ENCODE measurements at places on chromosomes 2 and 18. TPM values are rescaled to one million over a fixed set of nuclear protein-coding genes. Genes with fewer than 3 reads are reported as not detected.

MC2R gene
- not detected for total RNA-seq

ITSN2 gene
- 92.8 TPM for total RNA-seq

PIK3C3 gene
- 51.2 TPM for total RNA-seq

SFTPB gene
- total RNA-seq = 12,584 TPM

SNTG2 gene
- total RNA-seq = 1.4 TPM

POTEI gene
- total RNA-seq = 0.24 TPM

UPP2 gene
- not detected for total RNA-seq

TMEM247 gene
- total RNA-seq = not detected

LRATD1 gene
- total RNA-seq = 8.0 TPM

REG1B gene
- not detected for total RNA-seq

MXD1 gene
- total RNA-seq = 33.8 TPM

GKN1 gene
- not detected for total RNA-seq

SKA1 gene
- 1.2 TPM for total RNA-seq

SMARCAL1 gene
- 19.0 TPM for total RNA-seq

DNA sequence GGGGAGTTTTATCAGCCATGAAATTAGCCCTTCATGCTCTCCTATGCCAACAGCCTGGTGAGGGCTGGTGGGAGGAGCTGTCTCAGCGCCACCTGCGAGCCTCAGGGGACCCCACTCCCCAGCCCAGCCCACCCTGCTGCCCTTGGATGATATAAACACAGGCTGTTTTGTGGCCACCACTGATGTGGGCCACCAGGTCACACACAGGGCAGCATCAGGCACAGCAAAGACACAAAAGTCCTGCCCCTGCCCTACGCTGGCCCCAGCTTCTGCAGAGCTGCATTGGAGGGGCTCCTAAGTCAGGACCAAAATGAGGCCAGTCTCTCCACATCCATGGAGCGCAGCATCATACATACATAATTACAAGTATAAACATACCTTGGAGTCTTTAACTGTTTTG is 110.6 kb upstream of the TEX51 start:
- no peaks in the 10 kb centered on the region for H3K36me3 ChIP-seq
- no peak overlapping the region for H3K4me3 ChIP-seq
- H3K27ac ChIP-seq = no peak overlapping the region
- H3K4me1 ChIP-seq = no peaks in the 10 kb centered on the region

DNA sequence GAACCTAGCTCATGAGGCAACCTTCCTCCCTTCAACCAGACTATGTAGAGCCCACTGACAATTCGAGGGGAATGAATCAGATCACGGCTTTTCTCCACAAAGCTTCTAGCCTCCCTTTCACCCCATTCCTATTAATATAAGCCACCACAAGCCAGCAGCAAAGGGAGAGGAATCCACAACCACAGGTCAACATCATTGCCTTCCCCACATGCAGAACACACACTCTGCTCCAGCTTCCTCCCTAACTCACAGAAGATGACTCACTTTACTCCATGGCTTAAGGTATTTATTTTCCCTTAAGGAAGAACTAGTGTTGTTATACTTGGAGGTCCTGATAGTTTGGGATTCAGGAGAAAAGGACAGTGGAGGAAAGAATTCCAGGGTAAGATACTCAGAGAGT is 272.2 kb downstream of the C1D start:
- H3K27ac ChIP-seq = no peak overlapping the region
- H3K36me3 ChIP-seq = no peaks in the 10 kb centered on the region

GRCh38 chr2:1664076-1664605 is 80.2 kb downstream of the PXDN start:
- H3K4me3 ChIP-seq = no peak overlapping the region
- no peak for DNase-seq
- no peak overlapping the region for H3K27ac ChIP-seq
- H3K36me3 ChIP-seq = peaks cover 68% of the 10 kb centered on the region
- H3K27me3 ChIP-seq = no peaks in the 10 kb centered on the region

DNA sequence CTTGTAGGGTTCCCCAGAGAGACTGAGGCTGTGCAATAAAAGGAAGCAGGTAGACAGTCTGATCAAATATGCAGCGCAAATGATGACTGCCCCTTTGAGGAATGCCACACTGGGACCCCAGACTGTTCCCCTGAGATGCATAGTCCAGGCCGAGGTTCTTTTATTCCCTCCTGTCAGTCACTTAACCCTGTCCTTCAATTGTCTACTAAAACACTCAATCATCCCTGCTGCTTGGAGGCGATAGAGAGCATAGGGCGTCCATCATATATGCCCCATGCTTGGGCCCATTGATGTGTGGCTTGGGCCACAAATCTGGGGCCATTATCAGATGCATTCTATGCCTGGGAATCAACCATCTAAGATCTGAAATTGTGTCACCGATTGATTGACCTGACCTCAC is 15.5 kb upstream of the CASP8 start:
- no peaks in the 10 kb centered on the region for H3K36me3 ChIP-seq
- no peak overlapping the region for H3K4me3 ChIP-seq
- H3K4me1 ChIP-seq = peaks cover 14% of the 10 kb centered on the region
- no peak for DNase-seq
- no peak overlapping the region for H3K27ac ChIP-seq
- H3K27me3 ChIP-seq = no peaks in the 10 kb centered on the region

DNA sequence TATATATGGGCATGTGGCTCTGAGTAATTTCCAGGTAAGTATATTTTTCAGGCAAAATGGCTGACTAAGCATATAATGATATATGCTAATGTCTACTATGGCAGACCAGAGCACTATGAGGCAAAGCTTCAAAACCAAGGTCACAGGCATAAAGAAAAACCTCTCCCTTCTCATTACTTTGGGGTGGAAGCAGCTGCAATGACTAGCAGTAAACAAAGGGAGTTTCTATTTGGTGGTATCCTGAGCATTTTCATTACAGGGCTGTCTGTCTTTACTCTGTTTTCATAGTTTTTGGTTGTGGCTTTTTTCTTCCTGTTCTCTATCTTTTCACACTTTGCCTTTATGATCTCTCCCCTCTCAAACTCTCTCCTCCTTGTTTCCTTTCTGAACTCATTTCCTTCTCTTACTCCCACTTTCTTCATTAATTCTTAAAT is 15.6 kb downstream of the PDE6D start:
- no peaks in the 10 kb centered on the region for H3K36me3 ChIP-seq
- no peak for DNase-seq
- H3K4me3 ChIP-seq = no peak overlapping the region

- no peaks in the 10 kb centered on the region for H3K4me1 ChIP-seq
- no peak overlapping the region for H3K4me3 ChIP-seq
- no peak overlapping the region for H3K27ac ChIP-seq
- no peaks in the 10 kb centered on the region for H3K36me3 ChIP-seq
- no peak for DNase-seq
- no peaks in the 10 kb centered on the region for H3K27me3 ChIP-seq
Observed at GRCh38 chr2:35184471-35184870, 1171.1 kb upstream of the CRIM1 start.

DNA sequence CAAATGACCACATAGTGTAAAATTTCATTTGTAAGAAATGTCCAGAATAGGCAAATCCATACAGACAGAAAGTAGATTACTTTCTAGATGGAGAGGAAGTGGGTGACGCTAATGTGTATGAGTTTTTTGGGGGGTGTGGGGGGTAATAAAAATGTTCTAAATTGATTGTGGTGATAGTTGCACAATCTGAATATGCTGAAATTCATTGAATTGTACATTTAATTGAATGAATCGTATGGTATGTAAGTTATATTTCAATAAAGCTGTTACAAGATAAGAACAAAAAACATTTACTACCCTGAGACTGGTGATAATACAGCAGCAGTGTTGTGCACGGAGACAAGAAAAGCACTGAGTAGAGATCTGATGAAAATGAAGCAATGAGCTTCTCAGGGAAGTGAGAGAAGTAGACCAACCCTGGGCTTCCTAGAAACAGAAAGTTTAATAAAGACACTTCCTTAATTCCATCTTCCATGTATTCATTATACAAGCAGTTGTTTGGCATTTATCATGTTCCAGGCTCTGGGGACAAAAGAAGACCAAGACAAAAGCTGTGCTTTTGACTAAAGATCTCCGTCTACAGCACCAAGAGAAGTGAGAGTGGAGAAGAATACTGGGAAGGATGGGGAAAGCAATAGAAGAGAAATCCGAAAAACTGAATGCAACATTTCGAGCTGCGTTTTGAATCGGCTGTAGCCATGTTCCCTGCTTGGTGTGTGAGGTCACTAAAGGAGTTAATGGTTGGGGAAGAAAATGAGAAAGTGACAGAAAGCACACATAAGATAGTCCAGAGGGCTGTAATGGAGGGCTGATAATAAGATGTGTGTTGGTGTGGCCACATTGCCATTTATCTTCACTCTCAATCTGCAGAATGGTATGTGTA is 1.8 kb upstream of the PDE11A start:
- H3K36me3 ChIP-seq = no peaks in the 10 kb centered on the region
- no peak overlapping the region for H3K27ac ChIP-seq
- no peak for DNase-seq
- H3K27me3 ChIP-seq = peaks cover 24% of the 10 kb centered on the region
- no peak overlapping the region for H3K4me3 ChIP-seq

- no peaks in the 10 kb centered on the region for H3K27me3 ChIP-seq
- no peak overlapping the region for H3K27ac ChIP-seq
- no peak overlapping the region for H3K4me3 ChIP-seq
- no peaks in the 10 kb centered on the region for H3K36me3 ChIP-seq
Observed at GRCh38 chr2:238512247-238512867, 85.6 kb downstream of the ASB1 start.

DNA sequence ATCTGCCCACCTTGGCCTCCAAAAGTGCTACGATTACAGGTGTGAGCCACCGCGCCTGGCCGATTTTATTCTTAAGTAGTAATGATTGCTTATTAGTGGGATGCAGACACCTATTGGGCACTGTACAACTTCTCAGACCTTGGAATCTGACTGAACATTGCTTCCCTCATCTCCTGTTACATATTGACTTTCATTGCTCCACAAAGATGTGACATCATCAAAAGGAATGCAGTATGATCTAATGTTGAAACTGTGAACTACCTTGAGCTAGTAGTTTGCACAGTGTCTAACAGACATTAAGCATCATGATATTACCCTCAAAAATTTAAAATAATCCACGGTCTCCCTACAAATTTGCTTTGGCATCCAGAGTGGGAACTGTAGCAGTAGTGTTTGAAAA is 109.8 kb upstream of the SIX2 start:
- H3K27me3 ChIP-seq = no peaks in the 10 kb centered on the region
- no peaks in the 10 kb centered on the region for H3K36me3 ChIP-seq
- no peak for DNase-seq
- no peak overlapping the region for H3K4me3 ChIP-seq
- no peak overlapping the region for H3K27ac ChIP-seq

- no peak for DNase-seq
- H3K27me3 ChIP-seq = no peaks in the 10 kb centered on the region
- no peaks in the 10 kb centered on the region for H3K36me3 ChIP-seq
- H3K4me3 ChIP-seq = no peak overlapping the region
- H3K4me1 ChIP-seq = no peaks in the 10 kb centered on the region
- H3K27ac ChIP-seq = no peak overlapping the region
Observed at GRCh38 chr18:60401346-60401745, 28.8 kb upstream of the MC4R start.

GRCh38 chr18:26454616-26455015 is 93.7 kb downstream of the KCTD1 start:
- H3K27me3 ChIP-seq = no peaks in the 10 kb centered on the region
- no peaks in the 10 kb centered on the region for H3K4me1 ChIP-seq
- no peak overlapping the region for H3K4me3 ChIP-seq
- no peak overlapping the region for H3K27ac ChIP-seq
- H3K36me3 ChIP-seq = peaks cover 6% of the 10 kb centered on the region

- no peaks in the 10 kb centered on the region for H3K4me1 ChIP-seq
- no peaks in the 10 kb centered on the region for H3K36me3 ChIP-seq
- peaks cover 13% of the 10 kb centered on the region for H3K27me3 ChIP-seq
- no peak for DNase-seq
Observed at GRCh38 chr2:176024083-176024482, 22.0 kb upstream of the LNPK start.

- no peak for DNase-seq
- no peaks in the 10 kb centered on the region for H3K36me3 ChIP-seq
- no peak overlapping the region for H3K4me3 ChIP-seq
- no peak overlapping the region for H3K27ac ChIP-seq
- no peaks in the 10 kb centered on the region for H3K27me3 ChIP-seq
- no peaks in the 10 kb centered on the region for H3K4me1 ChIP-seq
Observed at GRCh38 chr2:217106650-217107014, 246.8 kb upstream of the TNP1 start.

DNA sequence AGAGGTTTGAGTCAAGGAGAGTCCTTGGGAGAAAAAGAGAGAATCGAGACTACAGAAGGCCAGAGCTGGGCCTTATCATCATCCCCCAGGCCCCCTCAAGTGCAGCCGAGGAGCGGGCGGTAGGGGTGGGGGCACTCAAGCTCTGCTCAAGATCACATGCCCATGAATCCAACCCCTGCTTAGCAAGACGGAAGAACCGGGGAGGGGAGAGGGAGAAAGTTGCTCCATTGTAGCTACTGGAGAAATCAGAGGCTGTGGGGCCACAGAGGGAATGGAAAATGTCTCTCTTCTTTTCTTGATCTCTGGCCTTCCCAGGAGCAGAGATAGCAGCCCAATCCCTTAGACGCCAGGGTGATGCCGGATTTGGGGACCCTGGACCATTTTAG is 14.6 kb downstream of the SLC4A3 start:
- DNase-seq = no peak
- H3K27ac ChIP-seq = no peak overlapping the region
- H3K27me3 ChIP-seq = peaks cover 3% of the 10 kb centered on the region
- H3K36me3 ChIP-seq = no peaks in the 10 kb centered on the region
- no peak overlapping the region for H3K4me3 ChIP-seq

- DNase-seq = no peak
- H3K27ac ChIP-seq = no peak overlapping the region
- H3K4me1 ChIP-seq = peaks cover 6% of the 10 kb centered on the region
- no peak overlapping the region for H3K4me3 ChIP-seq
Observed at GRCh38 chr2:143903172-143903856, 616.6 kb downstream of the ZEB2 start.

DNA sequence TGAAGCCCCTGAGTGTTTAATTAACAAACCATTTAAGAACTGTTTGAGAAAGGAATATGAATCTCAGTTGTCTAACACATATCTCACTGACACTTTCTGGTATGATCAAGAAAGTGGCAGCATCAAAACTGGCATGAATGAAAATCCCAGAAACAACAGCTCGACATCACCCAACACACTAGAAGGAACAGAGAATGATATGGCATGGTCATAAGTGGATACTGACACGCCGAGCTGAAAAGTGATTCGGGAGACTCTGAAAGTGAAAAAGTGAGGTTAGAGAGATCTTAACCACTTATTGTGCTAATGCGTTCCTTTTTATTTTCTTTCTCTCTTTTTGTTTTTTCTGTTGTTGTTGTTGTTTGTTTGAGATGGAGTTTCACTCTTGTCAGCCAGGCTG is 37.9 kb downstream of the MRPL35 start:
- H3K27ac ChIP-seq = no peak overlapping the region
- no peaks in the 10 kb centered on the region for H3K36me3 ChIP-seq
- no peaks in the 10 kb centered on the region for H3K4me1 ChIP-seq
- DNase-seq = no peak

Measured in lower lobe of right lung (tissue), 2 donors.